ENCODE measurements at places on chromosomes 7 and 10.
A peak's percentile ranks its signal among the peaks of the same experiment; 100 is the strongest.

GRCh38 chr7:11818281-11818680 is 13.7 kb downstream of the THSD7A start:
- DNase-seq: no peak

DNA sequence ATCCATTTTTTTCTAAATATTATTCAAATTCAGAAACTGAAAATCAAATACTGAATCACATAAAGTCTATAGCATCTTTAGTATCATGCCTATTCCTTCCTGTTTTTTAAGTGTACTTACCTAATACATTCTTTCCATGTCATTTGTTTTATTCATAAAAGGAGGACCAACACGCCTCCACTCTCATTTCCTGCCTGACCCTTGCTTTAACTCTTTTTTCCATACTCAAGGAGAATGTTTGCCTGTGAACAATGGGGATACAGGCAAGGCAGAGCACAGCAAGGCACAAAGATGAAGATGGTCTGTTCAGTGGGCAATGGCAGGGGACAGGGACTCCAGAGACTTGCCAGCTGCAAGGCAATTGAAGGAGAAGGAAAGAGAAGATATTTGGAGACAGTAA is 121.2 kb upstream of the FEZF1 start:
- no peak for DNase-seq

DNA sequence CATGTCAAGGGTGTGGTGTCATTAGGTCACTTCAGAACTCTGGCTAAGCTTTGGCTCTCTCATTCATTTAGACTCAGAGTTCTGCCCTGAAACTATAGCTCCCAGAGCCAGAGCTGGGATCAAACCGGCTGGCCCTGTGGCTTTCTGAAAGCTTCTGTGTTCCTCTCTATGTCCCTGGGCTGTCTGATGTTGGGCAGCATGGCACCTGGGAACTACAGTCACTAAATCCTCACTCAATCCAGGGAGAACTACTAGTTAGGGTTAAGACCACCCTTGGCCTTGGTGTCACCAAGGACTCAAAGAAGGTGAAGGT is 13.2 kb downstream of the ATG9B start:
- DNase-seq: no peak

DNA sequence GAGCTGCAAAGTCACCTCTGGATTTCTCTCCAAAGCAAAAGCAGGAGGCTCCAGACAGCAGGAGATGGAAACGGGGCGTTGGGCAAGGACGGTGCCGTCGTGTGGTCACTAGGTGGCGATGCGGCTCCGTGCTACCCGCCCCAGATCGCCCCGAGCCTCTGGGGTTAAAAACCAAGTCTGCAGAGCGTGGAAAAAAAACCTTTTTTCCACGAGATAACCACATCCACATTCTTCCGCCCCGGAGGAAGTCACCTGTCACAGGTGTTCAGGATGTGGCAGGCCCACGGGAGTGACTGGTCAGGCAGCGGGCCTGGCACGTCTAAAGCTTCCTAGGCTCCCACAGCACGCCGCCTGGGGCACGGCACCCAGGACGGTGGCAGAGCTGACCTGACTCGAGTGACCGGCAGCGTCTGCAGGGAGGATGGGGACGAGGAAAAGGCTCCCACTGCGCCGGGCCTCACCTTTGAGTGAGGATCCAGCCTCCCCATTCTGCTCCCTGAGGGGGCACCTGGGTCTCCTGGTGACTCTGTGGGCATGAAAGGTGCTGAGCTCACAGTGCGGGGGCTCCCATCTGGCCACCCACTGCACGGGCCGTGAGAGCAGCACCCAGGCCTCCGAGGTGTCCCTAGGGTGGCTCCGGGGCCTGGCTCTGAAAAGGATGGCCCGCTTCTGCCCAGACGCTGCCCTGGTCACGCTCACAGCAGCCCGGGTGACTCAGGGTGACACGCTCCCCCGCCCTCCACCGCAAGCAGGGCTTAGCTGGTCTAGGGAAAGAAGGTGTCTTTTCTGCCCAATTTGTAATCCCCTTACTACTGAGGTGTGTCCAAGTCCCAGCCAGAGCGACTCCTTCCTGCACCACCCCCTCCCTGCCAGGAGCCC is 71.3 kb upstream of the TNRC18 start:
- DNase-seq: peak; percentile 85

DNA sequence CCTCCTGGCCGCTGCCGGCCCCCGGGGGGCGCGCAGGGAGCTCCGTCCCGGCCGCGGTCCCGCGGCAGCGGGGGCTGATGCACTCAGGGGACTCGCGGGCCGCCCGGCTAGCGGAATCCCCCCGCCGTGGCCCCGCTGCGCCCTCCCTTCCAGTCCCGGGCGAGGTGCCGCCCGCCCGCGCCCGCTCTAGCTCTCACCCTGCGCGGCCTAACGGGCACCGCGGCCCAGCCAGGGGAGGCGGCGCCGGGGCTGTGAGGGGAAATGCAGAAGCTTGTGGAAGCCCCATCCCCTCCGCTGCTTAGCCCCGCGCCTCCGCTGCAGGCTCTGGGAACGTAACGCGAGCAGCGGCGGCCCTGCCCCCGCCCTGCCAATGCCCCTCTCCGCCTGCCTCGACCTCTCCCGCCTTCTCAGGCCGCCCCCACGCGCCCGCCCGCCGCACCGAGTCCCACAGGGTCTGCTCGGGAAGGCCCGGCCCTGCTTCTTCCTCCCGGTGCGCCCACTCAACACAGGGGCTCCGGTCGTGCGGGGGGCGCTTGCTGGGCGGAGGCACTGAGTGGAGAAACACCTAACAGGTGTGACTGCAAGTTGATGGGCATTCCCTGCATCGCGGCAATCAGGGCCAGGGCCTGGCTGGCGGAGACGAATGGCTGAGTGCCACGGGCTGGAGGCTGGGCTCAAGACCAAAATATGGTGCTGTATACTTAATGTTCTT is 384 bp upstream of the TMEM229A start:
- peak; percentile 42 for DNase-seq

- DNase-seq: no peak
Observed at GRCh38 chr10:30894221-30894620, 137.4 kb downstream of the ZNF438 start.

DNA sequence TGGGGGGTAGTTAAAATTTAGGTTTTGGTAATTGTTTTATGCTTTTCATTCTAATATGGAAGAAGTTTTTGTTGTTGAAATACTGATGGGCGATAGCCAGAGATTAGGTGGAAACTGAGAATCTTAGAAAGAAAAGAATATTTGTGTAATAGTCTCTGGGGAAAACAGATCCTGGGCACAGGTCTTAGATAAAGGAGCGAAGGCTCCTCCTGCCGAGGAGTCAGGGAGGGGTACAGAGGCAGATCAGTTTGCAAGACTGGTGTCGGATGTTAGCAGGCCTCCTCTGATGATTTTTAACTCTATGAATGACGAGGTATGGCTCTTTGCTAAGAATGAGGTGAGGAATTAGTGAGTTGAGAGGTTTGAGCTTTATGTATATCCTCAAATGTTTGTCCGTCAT is 339.7 kb downstream of the HGF start:
- no peak for DNase-seq

Data from femur (tissue), 1 donor.